DMS153 (cell line): ENCODE measurements at places on chromosomes 6 and 20.
A peak's percentile ranks its signal among the peaks of the same experiment; 100 is the strongest.

GRCh38 chr6:45757443-45758130, 258.1 kb downstream of the CLIC5 start:
- no peak for DNase-seq

- DNase-seq: peak; percentile 69
These were observed 359 bp downstream of the PHIP start for GRCh38 chr6:79077715-79078074.

- no peak for DNase-seq
These were observed 359.4 kb downstream of the ADGRB3 start for GRCh38 chr6:68994521-68994920.

- no peak for DNase-seq
These were observed 64.5 kb downstream of the ELOVL2 start for GRCh38 chr6:10979603-10980002.

DNA sequence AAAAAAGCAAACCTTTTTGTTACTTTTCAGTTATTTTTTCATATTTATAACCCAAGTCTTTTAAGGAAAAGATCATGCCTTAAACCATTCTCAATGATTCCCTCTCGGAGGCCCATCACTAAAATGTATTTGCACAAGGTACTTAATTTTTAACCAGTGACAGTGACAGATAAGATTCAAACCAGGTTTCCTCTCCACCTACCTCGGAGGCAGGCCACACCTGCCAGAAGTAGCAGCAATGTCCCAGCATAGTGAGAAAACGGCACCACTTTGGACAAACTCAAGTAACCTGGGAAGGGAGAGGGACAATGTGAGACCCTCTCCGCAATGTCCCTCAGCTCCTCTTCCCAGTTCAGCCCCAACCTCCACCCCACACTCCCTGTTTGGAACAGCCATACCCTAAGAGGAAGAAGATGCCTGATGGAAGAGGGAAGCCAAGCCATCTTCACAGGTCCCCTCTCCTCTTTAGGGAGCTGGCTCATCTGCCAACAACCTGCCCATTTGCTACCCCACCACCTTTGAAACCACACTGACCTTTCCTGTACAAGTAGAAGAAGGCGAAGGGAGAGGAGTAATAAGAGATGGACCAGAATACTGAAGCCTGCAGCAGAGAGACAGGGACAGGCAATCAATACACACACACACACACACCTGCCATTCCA, 2.3 kb downstream of the ABHD16A start:
- DNase-seq: no peak

- peak; percentile 22 for DNase-seq
These were observed 607.1 kb downstream of the COL12A1 start for GRCh38 chr6:74598462-74599393.

- no peak for DNase-seq
These were observed 116.6 kb downstream of the PTPRK start for GRCh38 chr6:128403618-128404444.

DNA sequence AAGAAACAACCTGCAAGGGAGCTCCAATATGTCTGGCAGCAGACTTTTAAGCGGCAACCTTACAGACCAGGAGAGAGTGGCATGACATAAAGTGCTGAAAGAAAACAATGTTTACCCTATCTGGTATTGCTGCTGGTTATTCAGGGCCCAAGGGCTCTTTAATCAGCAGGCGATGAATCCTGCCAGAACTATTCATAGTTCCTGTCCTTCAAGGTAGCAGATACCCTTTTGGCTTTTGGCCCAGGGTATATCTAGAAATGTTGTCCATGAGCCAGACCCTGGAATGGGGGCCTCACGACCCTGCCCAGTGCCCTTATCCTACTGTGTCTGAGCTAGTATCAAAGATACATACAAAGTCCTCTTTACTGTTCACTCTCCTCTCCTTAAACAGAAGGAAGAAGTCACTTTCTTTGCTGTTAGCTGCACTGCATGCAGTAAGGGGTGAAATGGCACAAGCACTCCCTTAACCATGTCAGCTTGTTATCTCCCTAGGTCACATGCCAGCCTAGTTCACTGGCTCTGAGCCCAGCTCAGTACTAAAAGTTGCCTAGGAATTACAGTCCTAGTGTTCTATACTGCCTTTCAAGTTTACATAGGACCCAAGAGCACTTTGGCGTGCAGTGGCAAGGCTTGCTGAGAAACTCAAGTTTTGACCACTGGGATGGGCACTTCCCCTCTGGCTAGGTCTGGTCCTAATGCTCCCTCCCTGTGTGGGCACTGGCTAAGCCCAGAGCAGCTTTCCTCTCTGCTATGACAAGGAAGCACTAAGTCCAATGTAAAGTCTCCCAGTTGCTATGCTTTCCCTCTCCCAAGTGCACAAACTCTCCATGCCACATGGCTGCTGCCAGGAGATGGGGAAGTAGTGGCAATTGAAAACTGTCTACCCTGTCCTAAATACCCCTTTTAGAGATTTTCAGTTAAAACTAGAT, 122.0 kb downstream of the HTR1B start:
- no peak for DNase-seq

- DNase-seq: peak; percentile 80
These were observed 649.1 kb upstream of the GJE1 start for GRCh38 chr6:141483598-141484061.

DNA sequence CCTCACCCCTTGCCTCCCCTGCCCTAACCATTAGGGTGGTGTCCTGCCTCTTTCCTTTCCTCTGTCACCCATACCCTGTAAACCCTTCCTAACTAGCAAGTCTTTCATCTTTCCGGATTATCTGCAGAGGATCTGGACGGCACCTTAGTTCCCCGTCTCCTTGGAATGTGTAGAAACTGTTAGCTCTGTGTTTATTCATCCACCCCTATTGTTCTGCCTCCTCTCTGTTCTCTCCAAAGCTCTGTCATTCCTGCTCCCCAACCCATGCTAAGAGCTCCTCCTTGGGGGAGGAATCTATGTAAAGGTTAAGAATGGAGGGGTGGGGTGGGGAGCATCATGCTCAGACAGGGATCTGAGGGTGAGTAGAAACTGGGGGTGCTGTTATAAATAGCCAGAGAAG, 39.4 kb upstream of the KCNK5 start:
- DNase-seq: no peak

DNA sequence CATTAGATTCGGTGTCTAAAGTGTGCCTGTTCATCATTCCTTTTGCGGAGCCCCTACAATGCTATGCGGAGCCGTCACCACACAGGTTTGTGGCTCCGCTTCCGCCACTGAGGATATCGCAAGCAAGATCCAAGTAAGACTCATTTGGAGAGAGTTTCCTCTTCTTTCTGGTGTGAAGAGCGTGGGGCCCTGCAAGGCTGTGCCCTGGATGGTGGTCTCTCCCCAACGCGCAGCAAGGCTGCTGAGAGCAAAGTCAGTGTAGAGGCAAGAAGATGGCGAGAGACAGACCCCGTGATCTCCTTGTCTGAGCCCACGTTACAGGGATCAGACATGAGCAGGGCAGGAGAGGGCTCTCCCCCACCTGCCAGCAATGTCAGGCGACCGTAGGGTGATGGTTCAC, 96.3 kb upstream of the AFDN start:
- no peak for DNase-seq

GRCh38 chr6:65259059-65259458, 448.0 kb downstream of the EYS start:
- DNase-seq: no peak

GRCh38 chr6:88669475-88669874, 293.9 kb downstream of the RNGTT start:
- no peak for DNase-seq

DNA sequence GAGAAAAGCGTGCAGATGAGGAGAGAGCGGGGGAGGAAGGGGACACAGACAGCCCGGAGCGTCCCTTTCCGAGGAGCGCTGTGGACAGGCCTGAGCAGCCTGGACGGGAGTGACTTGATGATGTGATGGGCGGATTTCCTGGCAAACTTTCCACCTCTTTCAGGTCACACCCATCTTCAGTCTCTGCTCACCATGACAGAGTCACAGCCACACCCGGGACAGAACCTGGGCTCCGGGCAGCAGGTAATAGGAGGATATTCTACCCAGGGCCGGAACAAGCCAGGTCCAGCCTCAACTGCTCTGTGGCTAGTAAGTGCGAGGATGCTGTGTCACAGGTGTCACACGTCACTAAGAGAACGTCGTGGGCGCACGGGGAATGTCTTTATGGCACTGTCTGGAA, 84.3 kb downstream of the THBS2 start:
- no peak for DNase-seq

- DNase-seq: peak; percentile 57
These were observed 129.1 kb downstream of the PACRG start for GRCh38 chr6:162856885-162857284.

GRCh38 chr20:11302436-11302835, 615.3 kb upstream of the BTBD3 start:
- DNase-seq: no peak

GRCh38 chr20:61636531-61637116, 384.6 kb downstream of the CDH4 start:
- DNase-seq: no peak

DNA sequence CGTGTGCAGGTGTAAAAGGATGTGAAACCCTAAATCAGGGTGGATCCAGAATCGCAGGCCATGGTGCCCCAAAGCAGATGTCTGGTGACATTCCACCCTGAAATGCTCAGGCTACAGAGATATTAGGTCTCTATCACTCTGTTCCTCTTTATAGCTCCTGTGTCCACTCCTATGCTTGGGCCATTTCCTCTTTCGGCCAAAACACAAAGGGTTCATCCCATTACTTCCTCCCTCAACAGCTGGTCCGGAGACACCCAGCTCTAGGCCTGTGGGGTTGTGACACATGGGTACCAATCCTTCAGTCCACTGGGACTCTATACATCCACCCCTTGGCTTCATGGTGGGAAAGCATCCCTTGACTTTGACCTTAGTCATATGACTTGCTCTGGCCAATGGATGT, 1.7 kb upstream of the SIGLEC1 start:
- no peak for DNase-seq

GRCh38 chr20:50517817-50518154, 7.6 kb downstream of the PTPN1 start:
- no peak for DNase-seq

GRCh38 chr6:2081155-2082138, 164.0 kb downstream of the GMDS start:
- DNase-seq: no peak

- DNase-seq: no peak
These were observed 5.2 kb downstream of the AGPAT4 start for GRCh38 chr6:161268531-161269210.

DNA sequence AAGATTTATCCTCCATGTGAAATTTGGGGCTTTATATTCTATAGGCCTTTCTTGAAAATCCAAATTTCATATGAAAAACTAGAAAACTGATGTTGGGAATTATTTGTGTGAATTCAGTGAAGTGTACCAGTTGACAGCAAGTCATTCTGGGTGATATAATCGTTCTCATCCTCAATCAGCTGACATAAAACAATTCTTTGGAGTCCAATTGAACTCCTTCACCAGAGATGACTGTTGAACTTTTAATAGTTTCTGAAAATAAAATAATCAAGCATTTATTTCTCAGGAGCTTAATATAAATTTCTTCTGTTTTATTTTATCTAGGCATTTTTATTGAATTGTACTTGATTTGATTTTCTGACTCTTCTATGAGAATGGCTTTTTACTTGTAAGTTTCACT, 92.6 kb downstream of the ADGRB3 start:
- DNase-seq: no peak

DNA sequence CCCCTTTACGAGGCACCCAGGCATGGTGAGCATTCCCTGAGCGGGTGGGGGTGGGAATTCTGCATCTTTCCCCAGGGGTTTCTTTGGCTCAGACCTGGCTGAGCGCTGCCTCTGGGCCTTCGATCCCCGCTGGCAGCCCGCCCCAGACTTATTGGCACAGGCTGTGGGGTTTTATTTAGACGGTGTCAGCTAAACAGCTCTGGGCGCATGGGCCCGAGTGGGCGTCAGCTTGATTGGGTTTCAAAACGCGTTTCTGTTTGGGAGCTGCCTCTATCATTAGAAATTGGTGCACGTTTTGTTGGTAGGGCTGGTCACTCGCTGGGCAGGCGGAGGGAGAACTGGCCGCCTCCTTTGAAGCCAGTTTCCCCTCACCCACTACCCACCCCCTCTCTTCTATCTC, 21.0 kb downstream of the PMEPA1 start:
- no peak for DNase-seq

GRCh38 chr6:150325066-150325772, 43.6 kb upstream of the IYD start:
- DNase-seq: peak; percentile 18
